Effector memory CD8-positive, alpha-beta T cell (primary cell): ENCODE measurements at places on chromosomes 16 and 17.

DNA sequence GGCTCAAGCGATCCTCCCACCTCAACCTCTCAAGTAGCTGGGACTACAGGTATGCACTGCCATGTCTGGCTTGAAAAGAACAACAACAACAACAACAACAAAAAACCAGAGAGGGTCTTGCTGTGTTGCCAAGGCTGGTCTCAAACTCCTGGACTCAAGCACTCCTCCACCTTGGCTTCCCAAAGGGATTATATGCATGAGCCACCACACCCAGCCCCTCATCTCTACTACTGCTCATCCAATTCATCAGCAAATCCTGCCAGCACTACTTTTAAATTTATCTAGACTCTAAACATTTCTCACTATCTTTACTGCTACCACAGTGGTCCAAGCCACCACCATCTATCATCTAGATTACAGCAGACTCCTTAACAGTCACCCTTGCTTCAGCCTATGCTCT is 109.6 kb downstream of the BRIP1 start:
- H3K27me3 ChIP-seq, result no peaks in the 10 kb centered on the region
- peaks cover 4% of the 10 kb centered on the region for H3K4me1 ChIP-seq
- no peaks in the 10 kb centered on the region for H3K36me3 ChIP-seq
- no peak for DNase-seq

- no peak overlapping the region for H3K4me3 ChIP-seq
- H3K36me3 ChIP-seq, result no peaks in the 10 kb centered on the region
- H3K27ac ChIP-seq, result no peak overlapping the region
- no peaks in the 10 kb centered on the region for H3K4me1 ChIP-seq
- no peak for DNase-seq
Measured at GRCh38 chr16:21702276-21702675, 38.5 kb downstream of the OTOA start.

DNA sequence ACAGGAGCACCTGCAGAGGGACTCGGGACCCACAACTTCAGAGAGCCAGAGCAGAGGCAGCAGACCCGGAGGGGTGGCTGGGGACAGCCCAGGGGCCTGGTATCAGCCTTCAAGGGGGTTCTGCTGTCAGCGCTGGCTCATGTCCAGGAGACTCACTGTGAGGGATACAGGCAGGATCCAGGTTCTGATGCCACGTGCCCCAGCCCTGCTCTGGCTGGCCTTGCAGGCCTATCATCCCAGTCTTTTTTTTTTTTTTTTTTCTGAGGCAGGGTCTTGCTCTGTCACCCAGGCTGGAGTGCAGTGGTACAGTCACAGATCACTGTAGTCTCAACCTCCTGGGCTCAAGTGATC is 9.0 kb upstream of the MTSS2 start:
- peak overlapping the region; percentile 62 for H3K27ac ChIP-seq
- peaks cover 19% of the 10 kb centered on the region for H3K4me1 ChIP-seq
- peaks cover 7% of the 10 kb centered on the region for H3K36me3 ChIP-seq
- no peak for DNase-seq
- H3K4me3 ChIP-seq, result no peak overlapping the region

GRCh38 chr17:15361151-15361550 is 19.8 kb upstream of the TEKT3 start:
- no peak overlapping the region for H3K27ac ChIP-seq
- DNase-seq, result no peak
- no peaks in the 10 kb centered on the region for H3K4me1 ChIP-seq
- H3K27me3 ChIP-seq, result peaks cover 25% of the 10 kb centered on the region
- H3K4me3 ChIP-seq, result no peak overlapping the region

DNA sequence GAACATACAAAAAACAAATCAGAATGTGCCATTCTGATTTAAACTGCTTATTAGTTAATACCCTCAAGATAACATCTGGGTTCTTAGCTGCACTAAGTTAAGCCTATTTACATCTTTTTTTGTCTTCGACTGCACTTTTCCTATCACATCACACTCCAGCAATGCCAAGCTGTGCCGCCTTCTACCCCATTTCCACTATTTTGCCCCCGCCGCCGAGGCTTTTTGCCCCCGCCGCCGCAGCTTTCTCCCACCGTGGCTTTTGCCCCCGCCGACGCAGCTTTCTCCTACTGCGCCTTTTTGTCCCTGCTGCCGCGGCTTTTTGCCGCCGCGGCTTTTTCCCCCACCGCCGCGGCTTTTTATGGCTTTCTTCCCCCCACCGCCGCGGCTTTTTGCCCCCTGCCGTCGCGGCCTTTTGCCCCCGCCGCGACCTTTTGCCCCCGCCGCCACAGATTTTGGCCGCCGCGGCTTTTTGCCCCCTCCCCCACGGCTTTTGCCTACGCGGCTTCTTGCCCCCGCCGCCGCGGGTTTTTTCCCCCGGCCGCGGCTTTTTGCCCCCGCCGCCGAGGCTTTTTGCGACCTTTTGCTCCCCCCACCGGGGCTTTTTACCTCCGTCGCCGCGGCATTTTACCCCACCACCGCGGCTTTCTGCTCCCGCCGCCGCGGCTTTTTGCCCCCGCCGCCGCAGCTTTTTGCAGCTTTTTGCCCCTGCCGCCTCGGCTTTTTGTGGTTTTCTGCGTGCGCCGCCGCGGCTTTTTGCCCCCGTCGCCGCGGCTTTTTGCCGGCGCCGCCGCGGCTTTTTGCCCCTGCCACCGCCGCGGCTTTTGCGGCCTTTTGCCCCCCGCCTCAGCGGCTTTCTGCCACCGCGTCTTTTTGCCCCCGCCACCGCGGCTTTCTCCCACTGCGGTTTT is 331.4 kb upstream of the WSB1 start:
- H3K27ac ChIP-seq, result no peak overlapping the region
- no peak overlapping the region for H3K4me3 ChIP-seq
- H3K4me1 ChIP-seq, result no peaks in the 10 kb centered on the region
- no peaks in the 10 kb centered on the region for H3K36me3 ChIP-seq
- no peak for DNase-seq

DNA sequence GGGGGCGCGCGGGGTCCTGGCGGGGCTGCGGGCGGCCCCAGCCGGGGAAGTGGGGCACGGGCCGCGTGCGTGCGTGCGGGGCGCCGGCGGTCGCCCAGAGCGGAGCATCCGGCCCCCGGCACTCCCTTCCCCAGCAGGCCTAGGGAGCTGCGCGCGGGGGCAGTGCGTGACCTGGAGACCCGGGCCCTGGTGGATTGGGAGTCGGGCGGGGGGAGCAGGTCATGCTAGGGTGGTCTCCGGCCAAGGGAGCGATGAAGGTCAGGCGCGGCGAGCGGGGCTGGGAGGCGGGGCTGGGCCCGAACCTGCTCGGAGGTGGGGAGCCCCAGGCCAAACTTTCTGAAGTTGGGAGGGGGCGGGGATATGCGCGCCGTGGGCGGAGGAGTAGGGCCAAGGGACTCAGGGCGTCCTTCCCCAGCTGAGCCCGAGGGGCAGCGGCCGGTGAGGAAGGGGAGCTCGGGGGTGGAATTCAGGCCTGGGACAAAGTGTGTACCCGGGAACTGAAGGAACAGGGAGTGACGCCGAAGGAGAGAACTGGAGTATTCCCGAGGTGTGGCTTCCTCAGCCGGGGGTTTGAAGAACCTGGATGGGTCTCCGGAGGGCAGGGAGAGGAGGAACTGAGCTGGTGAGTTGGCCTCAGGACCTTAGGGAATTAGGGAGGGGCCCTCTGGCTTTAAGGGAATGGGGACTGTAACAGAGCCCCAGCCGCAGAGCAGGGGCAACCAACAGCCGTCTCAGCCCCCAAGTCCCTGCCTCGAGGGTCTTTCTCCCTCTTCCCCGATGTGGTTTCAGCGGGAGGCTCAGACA is 589 bp downstream of the XYLT2 start:
- peak overlapping the region; percentile 89 for H3K27ac ChIP-seq
- H3K36me3 ChIP-seq, result peaks cover 17% of the 10 kb centered on the region
- peaks cover 34% of the 10 kb centered on the region for H3K4me1 ChIP-seq

- peaks cover 8% of the 10 kb centered on the region for H3K36me3 ChIP-seq
- DNase-seq, result peak; percentile 19
- peak overlapping the region; percentile 71 for H3K27ac ChIP-seq
- H3K4me3 ChIP-seq, result peak overlapping the region; percentile 54
Measured at GRCh38 chr16:75379911-75380847, 53.1 kb downstream of the CFDP1 start.

- no peak overlapping the region for H3K4me3 ChIP-seq
- no peak for DNase-seq
- H3K27me3 ChIP-seq, result no peaks in the 10 kb centered on the region
- peaks cover 44% of the 10 kb centered on the region for H3K4me1 ChIP-seq
Measured at GRCh38 chr17:57486882-57487301, 230.6 kb downstream of the MSI2 start.

GRCh38 chr16:24051125-24051524 is 205.0 kb upstream of the CACNG3 start:
- peak overlapping the region; percentile 91 for H3K27ac ChIP-seq
- H3K4me1 ChIP-seq, result peaks cover 64% of the 10 kb centered on the region
- DNase-seq, result no peak
- H3K27me3 ChIP-seq, result no peaks in the 10 kb centered on the region

DNA sequence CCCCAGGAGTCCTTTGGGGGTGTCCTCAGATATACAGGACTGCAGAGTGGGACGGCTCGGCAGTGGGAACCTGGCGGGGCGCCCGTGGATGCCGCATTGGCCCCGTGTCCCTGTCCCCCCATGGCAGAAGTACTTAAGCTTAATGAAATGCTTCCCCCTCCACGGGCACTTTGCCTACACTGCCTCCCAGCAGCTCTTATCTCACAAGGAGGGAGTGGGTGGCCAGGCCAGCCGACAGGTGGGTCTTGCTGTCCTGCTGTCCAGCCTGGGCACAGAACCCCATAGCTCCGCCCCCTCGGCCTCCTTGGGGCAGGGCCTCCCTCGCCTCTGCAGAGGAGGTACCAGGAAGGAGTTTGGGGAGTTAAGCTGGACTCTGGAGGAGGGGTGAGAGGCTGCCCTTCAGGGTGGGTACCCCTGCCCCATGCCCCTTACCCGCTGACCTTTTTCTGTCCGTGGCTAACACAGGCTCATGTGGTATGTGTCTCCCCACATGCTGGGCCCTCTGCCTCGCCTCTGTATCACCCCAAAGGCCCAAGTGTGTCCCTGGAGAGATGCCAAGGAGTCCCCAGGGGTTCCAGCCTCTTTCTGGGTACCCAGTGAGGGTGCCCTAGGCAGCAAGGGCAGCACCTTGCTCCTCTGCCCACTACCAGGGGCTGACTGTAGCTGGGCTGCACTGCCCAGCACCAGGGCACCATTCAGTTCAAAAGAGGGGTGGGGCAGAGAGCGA is 8.7 kb downstream of the THRA start:
- H3K27me3 ChIP-seq, result no peaks in the 10 kb centered on the region
- DNase-seq, result no peak
- peaks cover 75% of the 10 kb centered on the region for H3K4me1 ChIP-seq
- peak overlapping the region; percentile 92 for H3K27ac ChIP-seq
- peak overlapping the region; percentile 91 for H3K4me3 ChIP-seq
- peaks cover 20% of the 10 kb centered on the region for H3K36me3 ChIP-seq

DNA sequence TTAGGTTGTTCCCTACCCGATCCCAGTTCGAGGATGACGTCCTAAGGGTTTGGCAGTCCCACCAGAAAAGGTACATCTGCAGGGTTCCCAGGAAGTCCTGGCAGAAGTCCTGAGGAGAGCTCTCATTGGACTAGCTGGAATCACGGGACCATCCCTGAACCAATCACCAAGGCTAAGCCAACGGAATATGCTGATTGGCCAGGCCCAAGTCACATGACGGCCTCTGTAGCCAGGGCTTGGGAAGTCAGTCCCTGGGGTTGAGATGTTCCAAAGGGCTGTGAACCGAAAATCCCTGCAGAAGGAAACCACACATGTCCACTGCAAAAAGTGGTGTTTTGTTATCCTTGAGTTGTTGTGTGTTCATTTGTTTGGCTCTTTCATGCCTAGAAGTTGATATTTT is 68.2 kb upstream of the ZNF423 start:
- no peak overlapping the region for H3K4me3 ChIP-seq
- peaks cover 30% of the 10 kb centered on the region for H3K27me3 ChIP-seq
- H3K27ac ChIP-seq, result no peak overlapping the region
- DNase-seq, result no peak
- H3K36me3 ChIP-seq, result no peaks in the 10 kb centered on the region
- peaks cover 2% of the 10 kb centered on the region for H3K4me1 ChIP-seq

DNA sequence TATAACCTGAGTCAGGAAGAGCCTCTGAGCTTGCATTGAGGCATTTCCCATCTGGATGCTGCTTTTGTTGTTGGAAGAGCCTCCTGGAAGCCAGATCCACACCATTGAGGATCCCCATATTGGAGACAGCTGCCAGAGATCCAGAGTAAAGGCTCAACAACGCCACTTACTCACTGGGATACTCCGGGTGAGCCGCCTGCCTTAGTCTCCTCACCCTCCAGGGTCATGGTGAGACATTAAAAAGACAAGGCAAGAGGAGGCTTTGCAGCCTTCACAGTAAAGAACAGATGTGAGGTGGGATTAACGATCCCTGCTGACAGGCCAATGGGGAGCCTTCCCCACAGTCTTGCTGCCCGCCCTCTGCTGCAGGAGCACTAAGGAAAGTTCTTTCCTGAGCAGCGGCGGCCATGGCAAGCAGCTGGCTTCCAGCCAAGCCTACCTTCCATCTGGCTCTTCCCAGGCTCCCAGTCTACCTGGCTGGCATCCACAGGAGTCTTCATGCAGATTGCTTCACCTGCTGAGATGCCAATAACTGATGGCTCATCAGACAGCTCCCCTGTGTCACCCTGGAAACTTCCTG is 198.5 kb downstream of the CYLD start:
- H3K36me3 ChIP-seq, result no peaks in the 10 kb centered on the region
- no peak overlapping the region for H3K27ac ChIP-seq
- H3K4me1 ChIP-seq, result no peaks in the 10 kb centered on the region
- H3K27me3 ChIP-seq, result peaks cover 45% of the 10 kb centered on the region
- no peak overlapping the region for H3K4me3 ChIP-seq

GRCh38 chr17:3773511-3773910 is 27.5 kb downstream of the ITGAE start:
- no peaks in the 10 kb centered on the region for H3K27me3 ChIP-seq
- no peak overlapping the region for H3K4me3 ChIP-seq
- H3K27ac ChIP-seq, result peak overlapping the region; percentile 32
- peaks cover 12% of the 10 kb centered on the region for H3K36me3 ChIP-seq

DNA sequence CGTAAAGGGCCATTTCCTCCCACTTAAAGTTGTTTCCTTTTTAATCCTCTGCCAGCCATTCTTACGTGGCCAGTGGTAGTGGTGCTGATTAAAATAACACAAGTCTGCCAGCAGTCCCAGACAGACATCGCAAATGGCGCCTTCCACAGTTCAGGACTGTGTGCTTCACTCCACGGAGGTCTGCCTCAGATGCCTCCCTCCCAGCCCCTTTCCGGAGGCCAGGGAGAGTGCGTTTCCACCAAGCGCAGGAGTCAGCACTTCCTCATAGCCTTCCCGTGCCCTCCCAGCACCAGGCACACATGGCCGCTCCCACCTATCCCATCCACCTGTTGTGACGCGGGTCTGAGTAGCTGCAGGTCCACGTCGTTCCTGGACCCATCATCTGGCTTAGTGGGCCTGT is 205.6 kb downstream of the RPTOR start:
- no peak for DNase-seq
- H3K4me3 ChIP-seq, result no peak overlapping the region
- H3K27ac ChIP-seq, result no peak overlapping the region
- H3K36me3 ChIP-seq, result peaks cover 3% of the 10 kb centered on the region
- peaks cover 2% of the 10 kb centered on the region for H3K4me1 ChIP-seq
